IMR-90 (cell line): ENCODE measurements at places on chromosomes 3 and 15.
A peak's percentile ranks its signal among the peaks of the same experiment; 100 is the strongest.

DNA sequence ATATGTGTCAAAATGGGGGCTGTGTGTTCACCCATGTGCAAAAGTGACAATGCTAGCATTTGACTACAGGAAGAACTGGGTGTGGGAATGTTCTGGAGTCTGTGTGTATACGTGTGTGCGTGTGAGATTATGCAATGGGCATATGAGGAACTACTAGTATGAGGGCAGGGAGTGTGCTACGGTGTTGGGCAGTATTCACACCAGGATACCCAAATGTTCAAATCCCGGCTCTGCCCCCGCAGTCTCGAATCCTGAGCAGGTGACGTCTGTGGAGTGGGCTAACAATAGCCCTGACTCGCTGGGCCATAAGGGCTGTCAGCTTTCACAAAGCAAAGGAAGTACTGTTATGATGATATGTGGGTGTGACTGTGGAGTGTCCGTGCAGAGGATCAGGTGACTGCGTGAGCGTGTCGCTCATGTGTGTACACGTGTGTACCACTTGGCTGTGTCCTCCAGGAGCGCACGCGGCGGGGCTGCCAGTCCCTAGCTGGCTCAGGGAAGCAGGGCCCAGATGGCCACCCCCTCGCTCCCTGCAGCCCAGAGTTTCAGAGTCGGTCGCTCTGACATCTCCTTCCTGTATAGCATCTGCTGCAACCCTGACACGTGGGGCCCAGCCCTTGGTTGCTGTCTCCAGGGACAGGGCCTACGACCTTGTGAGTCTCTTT is 27.2 kb downstream of the IQSEC1 start:
- no peak for DNase-seq

DNA sequence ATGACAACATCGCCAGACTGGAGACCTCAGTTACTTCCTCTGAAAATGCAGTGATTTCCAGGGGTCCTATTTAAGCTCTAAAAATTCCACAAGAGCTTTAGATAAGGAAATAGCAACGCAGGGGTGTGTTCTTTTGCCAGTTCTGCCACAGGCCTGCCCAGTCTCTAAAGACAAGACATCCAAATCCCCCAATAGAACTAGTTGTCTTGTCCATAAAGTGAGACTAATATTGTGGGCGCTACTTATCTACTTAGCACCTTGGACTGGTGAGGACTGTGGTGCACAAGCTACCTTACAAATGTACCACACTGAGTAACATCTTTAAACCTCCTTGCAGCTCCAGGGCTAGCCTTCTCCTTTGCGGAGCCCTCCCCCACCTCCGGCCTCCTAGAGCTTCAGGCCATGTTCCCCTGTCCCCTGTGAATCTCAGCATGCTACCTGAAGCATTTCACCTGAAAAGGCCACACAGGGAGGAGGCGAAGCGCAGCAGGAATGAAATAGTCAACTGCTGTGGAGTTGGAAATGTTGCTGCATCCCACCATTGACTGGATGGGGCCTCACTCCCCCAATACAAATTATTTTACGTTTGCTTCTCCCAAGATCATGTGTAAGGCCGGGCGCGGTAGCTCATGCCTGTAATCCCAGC is 9.6 kb upstream of the LRRC2 start:
- no peak for DNase-seq

GRCh38 chr3:57981483-57982087 is 26.6 kb upstream of the FLNB start:
- DNase-seq: no peak

GRCh38 chr15:28946803-28947202 is 61.0 kb downstream of the APBA2 start:
- DNase-seq: no peak

DNA sequence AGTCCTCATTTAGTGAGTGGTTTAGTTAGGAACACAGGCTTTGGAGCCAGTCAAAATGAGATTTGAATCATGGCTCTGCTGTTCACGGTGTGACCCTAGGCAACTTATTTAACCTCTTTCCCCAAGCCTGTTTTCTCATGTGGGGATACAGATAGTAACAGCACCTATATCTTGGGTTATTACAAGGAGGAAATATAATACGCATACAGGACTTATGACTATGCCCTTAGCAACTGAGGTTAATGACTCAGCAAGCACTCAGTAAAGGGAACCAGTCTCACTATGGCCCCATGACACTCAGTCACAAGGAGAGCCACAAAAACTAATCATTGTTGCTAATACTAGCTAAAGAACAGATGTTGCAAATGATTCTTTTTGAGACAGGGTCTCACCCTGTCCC is 45.9 kb downstream of the SUMF1 start:
- DNase-seq: peak; percentile 83

DNA sequence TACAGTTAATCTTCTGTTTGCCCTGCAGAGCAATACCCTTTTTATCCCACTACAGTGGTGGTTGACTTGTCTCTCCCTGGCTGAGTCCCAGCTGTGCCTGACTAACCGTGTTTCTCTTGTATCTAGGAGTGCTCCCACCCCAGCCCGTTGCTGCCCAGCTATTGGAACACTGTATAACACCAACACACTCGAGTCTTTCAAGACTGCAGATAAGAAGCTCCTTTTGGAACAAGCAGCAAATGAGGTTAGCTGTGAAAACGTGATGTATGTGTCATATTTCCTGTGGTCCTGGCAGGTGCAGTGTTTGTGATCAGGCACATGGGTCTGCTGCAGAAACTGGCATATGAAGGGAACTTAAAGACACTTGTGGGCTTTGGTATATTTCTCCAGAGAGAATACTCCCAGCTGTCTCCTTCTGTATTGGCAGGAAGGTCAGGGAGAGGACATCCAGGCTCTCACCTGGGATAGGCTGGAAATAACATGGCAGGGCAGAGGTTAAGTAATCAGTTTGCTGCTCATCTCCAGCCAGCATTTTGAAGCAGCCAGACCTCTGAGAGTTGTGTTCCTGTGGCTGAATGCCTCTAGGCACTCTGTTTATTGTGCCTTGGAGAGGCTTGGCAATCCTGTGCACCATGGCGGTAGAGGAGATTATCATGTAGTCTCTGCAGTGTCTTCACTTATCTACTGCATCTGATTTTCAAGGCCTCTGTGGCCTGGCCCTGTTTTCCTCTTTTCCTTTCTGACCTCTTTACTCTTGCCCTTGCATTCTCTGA is 34.8 kb downstream of the ATG7 start:
- DNase-seq: peak; percentile 49

GRCh38 chr3:175002732-175003143 is 143.6 kb downstream of the NAALADL2 start:
- DNase-seq: peak; percentile 99

DNA sequence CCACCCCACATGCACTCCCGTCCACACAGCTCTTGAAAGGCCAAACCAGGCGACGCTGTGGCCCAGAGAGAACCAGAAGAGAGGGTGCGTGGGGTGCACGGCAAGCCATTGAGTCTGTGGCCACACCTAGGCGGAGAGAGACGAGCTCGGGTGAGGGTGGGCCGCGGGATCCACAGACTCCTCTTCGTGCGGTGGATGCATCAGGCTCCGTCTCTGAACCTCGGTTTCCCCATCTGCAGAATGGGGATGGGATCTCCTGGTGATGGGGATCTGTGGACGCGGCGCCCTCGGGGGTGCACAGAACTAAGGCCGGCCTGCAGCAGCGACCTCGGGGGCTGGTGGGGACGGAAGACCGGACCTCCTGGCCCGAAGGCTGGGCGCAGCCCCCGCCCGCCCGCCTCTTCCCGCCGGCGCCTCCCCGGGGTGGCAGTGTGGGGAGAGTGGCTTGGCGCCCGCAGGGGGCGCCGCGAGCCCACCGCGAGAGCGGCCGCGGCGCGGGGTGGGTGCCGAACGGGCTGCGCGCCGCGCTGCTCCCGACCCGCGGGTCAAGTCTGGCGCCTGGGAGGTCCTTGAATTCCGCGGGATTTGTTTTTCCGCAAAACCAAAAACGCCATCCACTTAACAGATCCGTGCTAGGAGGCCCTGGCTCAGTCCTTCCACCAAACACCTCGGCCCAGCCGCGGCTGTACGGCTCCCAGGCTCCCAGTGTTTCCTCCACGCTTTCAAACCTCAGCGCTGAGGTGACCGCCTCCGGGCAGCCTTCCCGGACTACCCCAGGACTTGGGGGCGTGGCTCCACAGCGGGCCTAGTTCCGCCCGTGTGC is 13.2 kb upstream of the ADPGK start:
- DNase-seq: peak; percentile 16

DNA sequence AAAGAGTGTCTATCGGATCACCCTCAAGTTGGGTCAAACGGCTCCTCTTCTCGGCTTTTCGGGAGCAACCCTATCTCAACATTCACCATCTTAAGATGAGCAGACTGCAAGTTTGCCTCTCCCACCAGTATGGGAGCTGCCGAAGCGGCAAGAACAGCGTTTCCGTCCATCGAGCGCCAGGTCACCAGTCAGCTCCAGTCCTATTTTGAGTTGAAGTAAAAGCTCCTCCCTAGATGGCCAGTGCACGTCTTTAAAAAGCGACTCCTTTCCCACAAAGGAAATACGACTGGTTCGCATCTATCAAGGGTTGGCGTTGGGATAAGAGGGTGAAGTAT is 369 bp upstream of the U2SURP start:
- no peak for DNase-seq

- no peak for DNase-seq
These were observed 141.4 kb upstream of the SLC6A11 start for GRCh38 chr3:10674578-10674977.

GRCh38 chr3:71163198-71163918 is 420.2 kb downstream of the FOXP1 start:
- no peak for DNase-seq

DNA sequence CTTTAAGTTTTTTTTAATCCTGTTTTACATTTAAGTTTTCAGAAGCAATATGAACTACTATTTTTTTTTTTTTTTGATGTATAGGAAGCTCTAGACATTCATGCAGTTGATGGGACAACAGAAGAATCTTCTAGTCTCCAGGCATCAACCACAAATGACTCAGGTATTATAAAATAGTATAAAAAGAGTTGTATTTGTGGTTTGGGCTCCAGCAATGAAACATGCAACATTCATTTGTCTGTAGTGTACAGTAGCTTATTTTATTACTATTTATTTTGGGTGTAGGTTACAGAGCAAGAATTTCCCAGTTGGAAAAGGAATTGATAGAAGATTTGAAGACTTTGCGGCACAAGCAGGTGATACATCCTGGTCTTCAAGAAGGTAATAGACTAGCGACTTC is 38.6 kb downstream of the MGA start:
- DNase-seq: peak; percentile 70

DNA sequence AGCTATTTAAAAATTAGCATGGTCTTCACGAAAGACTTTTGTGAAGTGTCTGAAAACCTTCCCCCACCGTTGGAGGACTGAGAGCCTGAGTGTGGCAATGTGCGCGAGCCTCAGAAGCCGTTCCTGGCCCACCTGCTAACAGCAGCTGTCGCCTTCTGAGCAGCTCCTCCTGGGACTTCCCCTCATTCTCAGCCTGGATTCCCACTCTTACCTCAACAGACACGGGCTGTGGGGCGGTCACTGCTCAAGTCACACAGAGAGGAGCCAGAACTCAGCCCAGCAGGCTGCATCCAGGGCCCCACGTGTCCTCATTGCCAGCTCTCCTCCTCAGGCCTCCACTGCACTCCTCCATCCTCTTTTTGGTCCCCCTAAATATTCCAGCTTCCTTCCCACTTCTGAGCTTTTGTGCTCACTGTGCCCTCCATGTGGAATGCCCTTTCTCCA is 7.8 kb downstream of the DNASE1L3 start:
- DNase-seq: no peak

DNA sequence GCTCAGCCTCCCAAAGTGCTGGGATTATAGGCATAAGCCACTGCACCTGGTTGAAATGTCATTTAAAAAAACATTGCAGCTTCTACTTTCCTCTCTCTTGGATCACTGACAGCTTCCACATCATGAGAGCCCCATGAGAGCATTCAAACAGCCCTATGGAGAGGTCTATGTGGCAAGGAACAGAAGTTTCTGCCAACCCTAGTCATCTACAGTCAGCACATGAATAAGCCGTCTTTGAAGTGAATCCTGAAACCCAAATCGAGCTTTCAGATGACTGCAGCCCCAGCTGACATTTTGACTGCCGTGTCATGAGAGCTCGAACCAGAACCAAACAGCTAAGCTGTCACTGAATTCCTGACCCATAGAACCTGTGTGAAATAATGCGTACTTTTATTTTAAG is 39.8 kb downstream of the CD200R1L start:
- no peak for DNase-seq

DNA sequence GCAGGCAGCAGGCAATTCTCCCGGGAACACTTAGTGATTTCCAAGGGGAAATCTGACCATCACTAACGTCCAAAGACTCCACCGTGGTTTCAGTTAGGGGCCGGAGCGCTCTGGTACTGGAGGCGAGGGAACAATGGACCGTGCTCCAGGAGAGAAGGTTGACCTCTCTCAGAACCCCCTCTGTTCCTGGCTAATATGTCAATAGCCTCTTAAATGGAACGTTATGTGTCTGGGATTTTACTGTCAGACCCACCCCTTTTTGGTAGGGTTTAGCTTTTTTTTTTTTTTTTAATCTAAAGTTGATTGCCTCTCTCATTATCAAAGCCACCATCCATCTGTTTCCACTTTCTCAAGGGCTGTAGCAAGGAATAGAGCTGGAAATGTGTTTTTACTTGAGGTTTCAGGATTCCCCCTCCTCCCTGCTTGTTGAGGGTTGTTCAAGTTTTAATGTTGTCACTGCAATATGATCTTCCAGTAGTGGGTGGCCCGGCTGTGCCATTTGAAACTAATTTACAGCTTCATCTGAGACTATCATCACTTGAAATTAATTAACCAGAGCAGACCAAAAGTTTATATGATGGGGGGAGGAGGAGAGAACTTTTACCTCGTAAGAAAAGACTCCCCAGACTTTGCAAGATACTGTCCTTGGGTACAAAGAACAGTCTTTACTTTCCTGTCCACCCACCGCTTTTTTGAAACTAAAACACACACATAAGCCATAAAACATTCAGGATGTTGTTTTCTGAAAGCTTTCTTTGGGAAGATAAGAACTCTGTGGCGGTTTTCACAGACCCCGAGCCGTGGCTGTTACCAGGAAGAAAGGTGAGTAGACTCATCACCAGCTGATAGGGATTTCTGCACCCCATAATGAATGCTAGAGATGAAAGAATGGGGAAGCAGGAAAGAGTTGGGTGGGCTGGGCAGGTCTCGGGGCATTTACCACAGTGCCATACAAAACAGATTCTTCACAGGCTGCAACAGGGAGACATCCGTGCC is 187.8 kb downstream of the UACA start:
- DNase-seq: no peak

DNA sequence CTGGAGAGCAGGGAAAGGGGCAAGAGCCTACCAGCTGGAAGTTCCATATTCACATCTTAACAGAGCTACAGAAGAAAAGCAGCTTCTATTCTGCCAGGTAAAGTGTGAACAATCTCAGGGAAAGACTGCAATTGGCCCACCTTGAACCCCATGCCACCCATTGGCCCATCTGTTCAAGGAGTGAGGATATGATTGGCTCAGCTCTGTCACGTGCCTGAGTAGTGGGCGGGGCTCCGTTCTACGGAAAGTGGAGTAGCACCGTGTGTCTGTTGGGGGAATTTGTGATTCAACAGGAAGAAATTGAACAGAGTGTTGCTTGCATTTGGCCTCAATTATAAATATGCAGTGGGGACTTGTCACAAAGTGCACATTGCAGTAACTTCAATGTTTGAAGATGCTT is 81.8 kb downstream of the MINAR1 start:
- no peak for DNase-seq
